ENCODE measurements at places on chromosomes 2 and 18.

- DNase-seq, result no peak
These were observed 42.8 kb downstream of the ATOH8 start for GRCh38 chr2:85796341-85797262.

GRCh38 chr2:99810225-99810624 lies 320.4 kb upstream of the REV1 start:
- DNase-seq, result no peak

DNA sequence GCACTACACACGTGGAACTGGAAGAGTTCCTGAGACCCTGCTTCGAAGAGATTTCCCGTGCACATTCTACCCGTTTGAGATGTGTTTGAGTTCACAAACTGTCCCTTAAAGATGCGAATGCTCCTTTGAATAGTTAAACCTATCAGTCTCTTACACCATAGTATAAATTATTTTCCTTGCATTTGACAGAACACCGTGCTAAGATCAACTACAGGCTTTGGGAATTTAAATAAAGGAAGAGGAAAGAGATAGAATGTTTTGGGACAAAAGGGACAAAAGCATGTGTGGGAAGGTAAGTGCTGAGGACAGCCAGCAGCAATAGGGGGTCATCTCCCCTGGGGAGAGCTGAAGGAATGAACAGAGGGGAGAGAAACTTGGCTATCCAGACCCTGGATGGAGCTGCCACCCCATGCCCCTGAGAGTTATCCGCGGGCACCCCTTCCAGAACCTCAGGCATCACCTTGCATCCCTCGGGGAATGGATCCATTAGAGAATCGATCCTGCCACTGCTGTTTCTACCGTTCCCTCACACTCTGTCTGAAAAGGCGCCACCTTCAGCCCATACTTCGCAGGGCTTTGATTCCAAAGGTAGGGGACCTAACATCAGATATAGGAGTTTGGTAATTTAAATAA lies 888 bp upstream of the ADCY3 start:
- no peak for DNase-seq

- no peak for DNase-seq
These were observed 36.5 kb downstream of the SLC25A52 start for GRCh38 chr18:31723990-31724711.

GRCh38 chr2:208827109-208827508 lies 420.5 kb downstream of the PTH2R start:
- DNase-seq, result no peak

- no peak for DNase-seq
These were observed 62.8 kb downstream of the INO80D start for GRCh38 chr2:206023183-206023582.

DNA sequence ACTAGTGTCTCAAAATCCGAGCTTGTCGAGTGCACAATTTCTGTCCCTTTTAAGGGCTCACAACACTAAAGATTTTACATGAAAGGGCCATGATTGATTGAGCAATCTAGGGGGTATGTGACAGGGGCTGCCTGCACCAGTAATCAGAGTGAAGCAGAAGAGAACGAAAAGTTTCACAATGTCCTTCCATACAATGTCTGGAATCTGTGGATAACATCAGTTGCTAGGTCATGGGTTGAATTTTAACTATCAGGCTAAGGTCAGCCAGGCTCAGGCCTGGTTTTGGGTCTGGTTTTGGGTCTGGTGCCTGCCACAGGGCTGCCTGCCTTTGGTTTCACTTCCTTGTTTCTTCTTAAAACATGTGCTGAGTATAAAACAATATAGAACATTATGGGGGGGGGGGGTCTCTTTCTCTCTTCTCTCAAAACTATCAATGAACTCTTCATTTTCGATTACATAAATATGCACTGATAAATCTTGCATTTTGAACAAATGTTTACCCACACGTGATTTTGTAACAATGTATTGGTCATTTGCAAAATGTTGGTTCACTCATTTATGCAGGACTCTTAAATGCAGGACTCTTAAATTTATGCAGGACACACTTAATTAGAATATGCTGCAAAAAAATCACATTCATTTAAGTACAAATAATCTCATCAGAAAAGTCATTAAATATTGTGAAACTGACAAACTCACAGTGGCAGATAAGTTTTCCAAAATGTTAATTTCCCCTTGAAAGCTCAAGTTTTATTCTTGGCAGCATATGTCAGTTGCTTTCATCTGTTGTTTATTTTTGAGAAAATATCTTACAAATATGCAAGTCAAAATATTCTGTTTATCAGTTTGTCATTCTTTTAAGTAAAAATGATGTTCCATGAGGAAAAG lies 290.5 kb upstream of the KYNU start:
- no peak for DNase-seq

GRCh38 chr2:121965661-121966060 lies 210.2 kb downstream of the TSN start:
- DNase-seq, result no peak

GRCh38 chr2:66469214-66469902 lies 34.4 kb downstream of the MEIS1 start:
- DNase-seq, result no peak

DNA sequence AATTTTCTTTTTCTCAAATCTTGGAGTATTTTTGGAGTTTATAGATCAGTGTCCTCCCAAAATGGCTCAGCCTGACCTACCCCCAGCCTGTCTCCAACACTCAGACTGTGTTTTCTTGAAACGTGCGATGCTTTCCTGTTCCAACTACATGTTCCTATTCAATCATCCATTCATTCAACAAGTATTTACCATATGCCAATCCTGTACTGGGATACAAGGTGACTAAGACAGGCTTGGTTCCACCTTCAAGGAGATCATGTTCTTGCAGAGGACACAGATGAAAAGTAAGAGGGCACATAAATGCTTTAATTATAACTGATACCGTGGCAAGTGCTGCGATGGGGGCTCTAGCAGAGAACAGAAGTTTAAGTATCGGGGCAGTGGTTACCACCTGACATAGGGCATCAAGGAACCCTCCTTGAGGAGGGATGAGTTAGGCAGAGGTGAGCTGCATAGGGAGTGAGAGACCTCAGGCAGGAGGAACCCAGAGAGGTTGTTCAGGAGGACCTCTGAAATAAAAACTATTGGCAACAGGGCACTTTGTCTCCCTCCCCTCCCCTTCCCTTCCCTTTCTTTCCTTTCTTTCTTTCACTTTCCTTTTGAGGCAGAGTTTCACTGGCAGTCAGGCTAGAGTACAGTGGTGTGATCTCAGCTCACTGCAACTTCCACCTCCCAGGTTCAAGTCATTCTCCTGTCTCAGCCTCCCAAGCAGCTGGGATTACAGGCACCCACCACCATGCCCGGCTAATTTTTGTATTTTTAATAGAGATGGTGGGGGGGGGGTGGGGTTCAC lies 469.0 kb downstream of the EPHA4 start:
- no peak for DNase-seq

DNA sequence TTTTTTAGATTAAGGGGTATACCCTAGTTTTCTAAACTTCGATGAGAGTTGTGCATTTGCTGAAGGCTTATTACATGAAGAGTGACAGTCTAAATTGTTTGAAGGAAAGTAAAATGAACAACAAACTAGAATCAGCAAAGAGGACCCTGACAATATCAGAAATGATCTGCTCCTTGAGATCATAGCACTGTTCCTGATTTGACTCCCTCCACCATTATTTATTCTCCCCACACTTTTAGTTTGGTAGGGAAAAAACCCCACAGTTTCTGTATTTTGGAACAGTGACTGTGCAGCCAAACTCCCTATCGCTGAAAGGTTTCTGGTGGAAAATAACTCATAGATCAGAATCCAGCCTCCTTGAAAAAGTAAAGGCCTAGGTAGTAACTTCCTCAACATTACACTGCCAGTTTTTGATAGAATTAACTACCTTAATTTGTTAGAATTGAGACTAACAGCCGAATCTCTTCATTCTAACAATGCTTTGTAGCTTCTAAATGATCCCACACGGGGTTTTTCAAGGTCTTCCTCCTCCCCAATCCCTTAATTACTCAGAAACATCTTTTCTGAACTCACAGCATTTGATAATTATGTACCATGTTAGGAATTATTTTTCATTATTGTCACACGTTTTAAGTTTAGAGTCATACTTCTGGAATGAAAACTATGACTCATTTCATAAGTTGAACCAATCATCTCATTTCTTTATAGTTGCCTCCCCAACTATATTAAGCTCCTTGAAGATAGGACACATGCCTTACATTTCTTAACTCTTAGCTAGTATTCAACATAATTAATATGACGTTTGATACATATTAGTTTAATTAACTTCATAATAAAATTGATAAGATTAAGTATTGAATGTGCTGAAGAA lies 2.9 kb downstream of the MYL12A start:
- DNase-seq, result peak; percentile 43

DNA sequence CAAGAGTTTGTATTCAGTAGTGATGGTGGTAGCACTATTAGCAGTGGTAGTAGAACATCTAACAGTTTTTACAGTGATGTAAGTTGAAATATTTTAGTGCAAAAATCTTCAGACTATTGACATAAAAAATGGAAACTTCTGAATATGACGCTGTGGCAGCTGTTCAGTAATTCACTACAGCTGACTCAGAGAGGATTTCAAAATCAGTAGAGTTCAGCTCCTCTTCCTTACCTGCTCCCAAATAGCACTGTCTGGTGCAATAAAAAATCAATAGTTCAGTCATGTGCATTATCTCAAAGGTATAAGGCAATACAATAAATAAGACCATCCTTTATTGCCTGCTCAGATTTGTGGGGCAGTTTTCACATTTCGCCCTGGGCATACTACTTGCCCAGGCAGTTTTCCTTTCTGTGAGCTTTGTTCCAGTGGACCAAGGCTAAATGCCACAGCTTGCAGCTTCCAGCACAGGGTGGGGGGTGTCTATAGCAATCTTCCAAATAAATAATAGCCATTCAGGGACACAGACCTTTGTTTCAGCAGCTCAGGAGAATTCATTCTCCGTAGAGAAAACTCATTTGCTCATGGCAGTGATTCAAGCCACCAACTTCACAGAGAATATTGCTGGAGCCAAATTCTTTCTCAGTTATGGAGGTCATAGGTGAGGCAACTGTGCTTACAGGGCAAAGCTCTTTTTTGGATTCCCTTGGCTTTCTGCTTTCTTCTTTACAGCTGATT lies 33.9 kb upstream of the GORASP2 start:
- no peak for DNase-seq

DNA sequence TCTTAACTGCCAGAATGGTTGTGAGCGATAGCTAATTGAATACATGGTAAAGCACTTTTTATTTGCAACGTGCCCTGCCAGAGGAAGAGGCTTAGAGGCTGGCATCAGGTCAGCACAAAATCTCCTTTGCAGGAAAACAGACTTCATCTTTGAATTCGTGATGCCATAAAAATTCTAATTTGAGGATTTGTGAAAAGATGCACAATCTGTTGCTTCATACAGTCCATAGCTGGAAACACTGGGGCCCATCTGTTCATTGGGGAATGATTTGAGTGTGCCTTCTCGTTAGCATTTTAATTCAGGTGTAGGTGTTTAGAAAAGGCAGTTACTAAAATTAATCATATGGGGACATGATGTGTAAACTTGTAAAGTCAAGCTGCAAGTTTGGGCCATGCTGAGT lies 876.0 kb downstream of the SLC4A3 start:
- DNase-seq, result no peak

DNA sequence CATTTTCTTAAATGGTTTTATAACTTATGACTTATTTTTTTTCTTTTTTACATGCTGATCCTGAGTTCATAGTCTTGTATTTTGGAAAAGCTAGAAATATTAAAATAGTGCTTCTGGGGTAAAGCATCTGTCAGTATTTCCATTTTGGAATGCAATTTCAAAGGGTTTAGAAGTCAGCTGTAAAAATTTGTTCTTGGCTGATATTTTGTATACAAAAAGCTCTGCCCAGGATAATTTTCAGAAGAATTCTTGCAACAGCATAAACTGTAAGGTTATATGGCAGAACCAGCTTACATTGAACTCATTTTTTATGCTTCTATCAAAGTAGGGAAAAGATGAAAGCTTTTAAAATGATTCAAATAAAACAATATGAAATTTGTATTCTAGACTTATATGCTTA lies 97.4 kb downstream of the DIS3L2 start:
- no peak for DNase-seq

- no peak for DNase-seq
These were observed 744.8 kb upstream of the ID2 start for GRCh38 chr2:7937082-7937481.

- no peak for DNase-seq
These were observed 290.1 kb upstream of the SIX2 start for GRCh38 chr2:45299361-45299760.

DNA sequence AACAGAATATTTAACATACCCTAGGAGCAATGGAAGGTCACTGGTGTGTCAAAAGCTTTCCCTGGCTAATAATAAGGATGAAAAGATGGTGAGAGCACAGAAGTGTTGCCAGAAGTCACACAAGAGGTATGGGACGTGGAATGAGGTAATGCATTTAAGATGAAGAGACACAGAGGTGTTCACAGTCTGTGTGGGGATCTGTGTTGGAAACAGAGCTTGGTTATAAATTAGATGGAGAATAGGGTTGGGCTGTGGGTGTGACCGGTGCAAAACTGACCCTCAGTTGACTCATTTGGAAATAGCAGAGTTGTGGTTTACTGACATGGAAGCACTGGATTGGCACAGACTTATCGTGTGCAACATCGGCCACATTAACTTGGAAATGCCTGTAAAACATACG lies 372.5 kb downstream of the SATB2 start:
- DNase-seq, result no peak

DNA sequence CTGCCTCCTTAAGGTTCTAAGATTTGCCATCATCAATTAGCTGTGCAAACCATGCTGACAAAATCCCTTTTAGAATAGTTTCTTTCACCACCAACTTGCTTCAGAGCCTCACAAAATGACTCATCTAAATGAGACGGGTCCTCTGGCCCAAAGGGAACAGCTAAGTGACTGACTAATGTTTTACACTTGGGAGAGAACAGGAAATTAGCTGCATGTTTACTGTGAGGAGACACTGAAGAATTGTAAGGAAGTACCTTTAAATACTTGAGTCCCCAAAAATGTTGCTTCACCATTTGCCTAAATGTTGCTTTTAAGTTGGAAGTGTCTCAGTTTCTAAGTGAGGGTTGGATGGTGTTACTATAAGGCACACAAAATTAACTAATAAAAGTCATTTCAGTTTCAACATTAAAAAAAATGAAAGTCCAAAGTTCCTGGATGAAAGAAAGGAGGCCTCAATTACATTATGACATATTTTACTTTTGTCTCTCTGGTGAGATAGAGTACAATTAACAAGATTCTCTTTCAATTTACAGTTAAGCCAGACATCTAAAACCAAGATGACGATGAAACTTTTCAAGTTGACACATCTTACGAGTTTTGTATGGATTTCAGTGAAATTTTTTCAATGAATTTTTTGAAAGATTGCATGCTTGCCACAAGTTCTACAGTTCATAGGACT lies 229.1 kb upstream of the FN1 start:
- no peak for DNase-seq

DNA sequence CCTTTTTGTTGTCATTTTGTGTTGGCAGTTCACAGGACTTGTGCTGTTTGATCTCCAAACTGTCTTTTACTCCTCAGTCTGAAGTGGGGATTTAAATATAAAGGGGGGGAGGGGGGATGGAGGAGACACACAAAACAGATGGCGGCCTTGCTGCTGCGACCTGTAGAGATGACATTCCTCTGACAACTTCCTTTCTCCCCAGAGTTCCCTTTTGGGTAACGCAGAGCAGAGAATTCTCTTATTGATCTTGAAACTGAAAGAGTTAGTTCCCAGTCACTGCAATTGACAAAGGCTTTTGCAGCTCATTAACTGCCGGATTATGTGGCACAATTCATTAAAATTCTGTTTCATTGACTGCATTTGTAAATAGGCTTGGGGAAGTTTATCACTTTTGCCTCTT lies 279.3 kb downstream of the TSN start:
- no peak for DNase-seq
